HEK293T (cell line): ENCODE measurements at places on chromosomes 7 and 10.

GRCh38 chr7:155482511-155483183 is 24.7 kb downstream of the EN2 start:
- no peak for DNase-seq

- DNase-seq, result no peak
Observed at GRCh38 chr10:78736926-78737630, 331.7 kb upstream of the ZMIZ1 start.

- no peak for DNase-seq
Observed at GRCh38 chr10:4260483-4261124, 475.6 kb upstream of the KLF6 start.

DNA sequence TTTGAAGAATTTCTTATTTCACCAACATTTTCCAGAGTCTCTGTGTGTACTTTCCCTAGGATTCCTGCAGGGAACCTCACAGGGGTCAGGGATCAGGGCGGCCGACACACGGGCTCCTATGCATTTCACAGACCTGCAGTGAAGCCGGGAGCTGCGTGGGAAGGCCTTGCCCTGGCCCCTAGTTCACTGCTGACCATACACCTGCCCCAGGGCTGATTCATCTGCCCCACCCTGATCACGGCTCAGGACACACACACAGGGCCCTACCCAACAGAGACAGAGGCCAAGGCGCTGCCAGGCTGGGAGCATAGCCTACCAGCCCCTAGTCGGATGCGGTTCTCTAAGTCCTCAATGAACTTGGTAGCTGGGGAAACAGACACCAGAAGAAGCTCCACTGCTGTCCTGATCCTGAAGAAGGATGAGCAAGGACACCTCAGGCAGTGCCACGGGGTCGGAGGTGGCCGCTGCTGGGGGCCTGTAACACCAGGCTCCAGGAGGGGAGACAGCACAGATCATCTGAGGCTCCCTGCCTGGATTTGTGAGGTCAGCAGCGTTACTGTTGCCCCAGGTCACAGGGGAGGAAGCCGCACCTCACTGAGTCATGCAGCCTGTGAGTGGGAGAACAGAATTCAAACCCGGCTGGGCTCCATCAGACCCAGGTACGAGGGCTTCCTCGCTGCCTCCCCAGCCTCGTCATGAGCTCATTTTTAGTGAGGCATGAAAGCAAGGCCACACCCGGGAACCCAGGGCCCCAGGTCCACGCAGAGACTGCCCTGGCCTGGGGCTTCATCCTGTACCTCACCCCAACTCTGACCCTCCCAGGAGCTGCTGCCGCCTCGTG is 278.8 kb upstream of the PPP2R2D start:
- DNase-seq, result no peak

DNA sequence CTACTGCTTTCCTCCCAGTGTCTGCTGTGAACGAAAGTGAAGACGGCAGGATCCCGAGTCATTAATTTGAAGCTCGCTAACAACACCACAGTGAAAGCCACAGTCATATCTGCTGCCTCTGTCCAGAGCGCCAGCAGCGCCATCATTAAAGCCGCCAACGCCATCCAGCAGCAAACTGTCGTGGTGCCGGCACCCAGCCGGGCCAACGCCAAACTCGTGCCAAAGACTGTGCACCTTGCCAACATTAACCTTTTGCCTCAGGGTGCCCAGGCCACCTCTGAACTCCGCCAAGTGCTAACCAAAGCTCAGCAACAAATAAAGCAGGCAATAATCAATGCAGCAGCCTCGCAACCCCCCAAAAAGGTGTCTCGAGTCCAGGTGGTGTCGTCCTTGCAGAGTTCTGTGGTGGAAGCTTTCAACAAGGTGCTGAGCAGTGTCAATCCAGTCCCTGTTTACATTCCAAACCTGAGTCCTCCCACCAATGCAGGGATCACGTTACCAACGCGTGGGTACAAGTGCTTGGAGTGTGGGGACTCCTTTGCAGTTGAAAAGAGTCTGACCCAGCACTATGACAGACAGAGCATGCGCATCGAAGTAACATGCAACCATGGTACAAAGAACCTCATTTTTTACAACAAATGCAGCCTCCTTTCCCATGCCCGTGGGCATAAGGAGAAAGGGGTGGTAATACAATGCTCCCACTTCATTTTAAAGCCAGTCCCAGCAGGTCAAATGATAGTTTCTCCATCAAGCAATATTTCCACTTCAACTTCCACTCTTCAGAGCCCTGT is 94.8 kb upstream of the KCNMA1 start:
- DNase-seq, result no peak

GRCh38 chr7:97174303-97174702 is 56.8 kb downstream of the SDHAF3 start:
- no peak for DNase-seq

DNA sequence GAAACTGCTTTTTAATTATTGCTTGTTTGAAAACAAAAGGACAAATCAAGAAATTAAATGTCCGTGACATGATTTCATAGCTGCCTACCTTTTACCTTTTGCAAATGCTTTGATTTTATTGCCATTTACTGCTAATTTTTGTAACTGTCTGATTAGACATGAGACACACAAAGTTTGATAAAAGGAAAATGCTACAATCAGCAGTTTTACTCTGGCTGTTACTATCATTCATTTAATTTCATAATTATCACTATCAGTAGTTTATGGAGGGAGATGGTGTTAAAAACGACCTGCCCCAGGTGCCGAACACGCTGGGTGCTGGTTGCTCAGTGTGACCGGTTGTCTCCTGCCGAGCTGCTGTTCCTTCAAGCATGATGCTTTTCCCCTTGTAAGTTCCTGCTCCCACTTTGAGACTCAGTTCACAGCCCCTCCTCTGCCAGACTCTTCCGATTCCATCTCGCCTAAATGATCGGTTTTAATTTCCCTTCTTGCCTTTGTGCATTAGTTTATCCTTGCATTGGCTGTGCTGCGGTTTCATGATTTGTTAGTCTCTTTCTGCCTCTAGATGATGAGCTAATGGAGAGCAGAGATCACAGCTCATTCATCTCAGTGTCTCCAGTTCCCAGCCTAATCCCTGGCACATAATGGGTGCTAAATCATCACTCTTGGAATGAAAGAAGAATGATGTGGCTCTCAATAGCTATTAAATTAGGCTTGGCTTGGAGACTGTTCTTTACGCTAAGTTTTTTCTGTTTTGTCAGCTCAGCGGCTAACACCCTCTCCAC is 110.6 kb downstream of the PFKFB3 start:
- no peak for DNase-seq

DNA sequence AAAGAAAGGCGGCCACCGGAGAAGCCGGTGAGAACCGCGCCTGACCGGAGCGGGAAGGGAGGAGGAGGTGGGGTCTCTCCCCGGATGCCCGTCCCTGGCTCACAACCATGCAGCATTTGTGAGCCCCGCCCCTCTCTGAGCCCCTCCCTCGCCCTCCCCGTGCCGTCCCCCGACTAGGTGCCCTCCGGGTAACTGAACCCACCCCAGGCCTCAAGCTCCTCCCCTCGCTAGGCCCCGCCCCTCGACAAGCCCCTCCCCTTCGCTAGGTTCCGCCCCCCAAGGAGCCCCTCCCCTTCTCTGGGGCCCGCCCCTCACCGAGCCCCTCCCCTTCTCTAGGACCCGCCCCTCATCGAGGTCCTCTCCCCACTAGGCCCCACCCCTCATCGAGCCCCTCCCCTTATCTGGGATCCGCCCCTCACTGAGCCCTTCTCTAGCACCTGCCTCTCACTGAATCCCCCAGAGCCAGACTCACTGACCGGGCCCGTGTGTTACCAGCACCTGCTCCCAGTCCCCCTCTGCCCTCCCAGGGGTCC is 42.2 kb upstream of the HSPB1 start:
- peak; percentile 90 for DNase-seq

DNA sequence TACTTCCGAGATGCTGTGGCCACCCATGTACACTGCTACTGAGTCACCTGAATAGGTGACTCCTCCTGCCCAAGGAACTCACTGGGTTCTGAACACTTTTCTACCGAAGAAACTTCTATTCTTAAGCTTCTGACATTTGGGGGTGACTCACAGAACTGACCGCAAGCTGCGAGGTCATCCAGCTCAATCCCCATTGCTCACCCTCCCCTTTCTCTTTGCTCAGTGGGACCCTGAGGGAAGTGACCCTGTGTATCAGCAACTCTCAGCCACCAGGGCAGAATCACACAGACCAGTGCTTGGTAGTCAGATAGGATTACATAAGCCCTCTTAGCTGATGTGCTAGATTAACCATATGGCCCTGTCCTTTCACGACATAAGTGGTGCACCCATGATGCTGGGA is 46.3 kb downstream of the INSYN2A start:
- DNase-seq, result no peak

DNA sequence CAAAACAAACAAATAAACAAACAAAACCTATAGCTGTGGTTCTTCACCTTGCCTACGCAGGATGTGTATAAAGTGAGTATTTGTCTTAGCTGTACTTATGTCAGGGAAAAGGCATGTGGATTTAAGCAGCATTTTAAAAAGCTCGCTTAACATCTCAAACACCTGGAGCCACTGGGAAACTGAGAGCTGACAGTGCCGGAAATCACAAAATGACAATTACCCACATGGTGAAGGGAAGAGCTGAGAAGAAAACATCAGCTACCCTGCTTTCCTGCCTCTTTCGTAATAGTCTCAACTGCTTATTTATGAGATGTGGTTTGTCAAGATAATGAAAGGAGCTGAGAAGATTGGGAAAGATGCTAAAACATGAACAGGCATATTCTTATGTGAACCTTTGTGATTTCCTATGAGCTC is 31.1 kb upstream of the MSMB start:
- DNase-seq, result no peak
